ENCODE measurements at places on chromosomes 2 and 18.

GRCh38 chr2:232231554-232231953, 147.0 kb upstream of the ALPP start:
- no peak for DNase-seq

DNA sequence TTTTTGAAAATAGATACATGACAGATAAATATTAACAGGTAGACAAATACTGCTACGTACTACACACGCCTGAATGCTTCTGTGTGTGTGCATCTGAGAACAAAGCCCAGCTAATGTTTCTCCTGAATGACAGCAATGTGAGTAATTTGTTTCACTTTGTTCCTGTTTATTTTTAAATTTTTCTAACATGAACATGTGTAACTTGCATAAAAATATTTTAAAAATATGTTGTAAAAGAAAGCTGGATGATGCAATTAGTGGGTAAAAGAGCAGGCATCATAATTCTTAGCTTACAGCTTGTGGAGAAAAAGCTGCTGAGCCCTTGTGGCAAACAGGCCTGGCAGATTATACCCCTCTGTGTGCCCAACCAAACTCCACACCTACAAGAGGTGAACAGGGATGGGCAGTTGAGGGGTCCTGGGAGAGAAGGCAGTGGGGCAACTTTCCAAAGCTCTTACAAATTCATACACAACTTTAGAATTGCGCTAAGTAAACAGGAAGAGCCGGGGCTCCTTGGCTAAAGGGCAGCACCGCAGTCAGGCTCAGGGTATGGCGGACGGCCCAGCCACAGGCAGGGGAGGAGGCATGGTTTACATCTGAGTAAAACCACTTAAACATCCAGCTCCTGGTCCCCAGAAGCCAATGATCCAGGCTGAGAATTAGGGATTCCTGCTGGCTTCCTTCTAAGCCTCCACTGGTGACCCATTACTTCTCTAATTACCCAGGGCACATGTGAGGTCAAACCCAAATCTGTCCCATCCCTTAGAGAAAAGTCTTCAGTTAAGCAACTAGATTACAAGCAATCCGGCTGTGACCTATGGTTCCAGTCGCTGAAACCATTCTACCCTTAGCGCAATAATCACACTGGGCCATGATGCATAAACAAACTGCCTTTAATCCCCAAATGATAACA, 14.0 kb downstream of the PXDN start:
- no peak for DNase-seq

DNA sequence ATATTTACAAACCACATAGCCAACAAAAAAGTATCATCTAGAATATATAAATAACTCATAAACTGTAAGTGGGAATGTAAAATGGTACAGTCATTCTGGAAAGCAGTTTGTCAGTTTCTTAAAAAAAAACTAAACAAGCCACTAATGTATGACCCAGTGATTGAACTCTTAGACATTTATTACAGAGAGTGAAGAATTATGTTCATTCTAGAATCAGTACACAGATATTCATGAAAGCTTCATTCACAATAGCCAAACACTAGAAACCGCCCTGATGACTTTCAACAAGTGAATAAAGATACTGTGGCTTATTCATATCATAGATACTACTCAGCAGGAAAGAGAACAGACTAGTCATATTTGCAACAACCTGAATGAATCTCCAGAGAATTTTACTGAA, 1541.5 kb downstream of the LRP1B start:
- no peak for DNase-seq

DNA sequence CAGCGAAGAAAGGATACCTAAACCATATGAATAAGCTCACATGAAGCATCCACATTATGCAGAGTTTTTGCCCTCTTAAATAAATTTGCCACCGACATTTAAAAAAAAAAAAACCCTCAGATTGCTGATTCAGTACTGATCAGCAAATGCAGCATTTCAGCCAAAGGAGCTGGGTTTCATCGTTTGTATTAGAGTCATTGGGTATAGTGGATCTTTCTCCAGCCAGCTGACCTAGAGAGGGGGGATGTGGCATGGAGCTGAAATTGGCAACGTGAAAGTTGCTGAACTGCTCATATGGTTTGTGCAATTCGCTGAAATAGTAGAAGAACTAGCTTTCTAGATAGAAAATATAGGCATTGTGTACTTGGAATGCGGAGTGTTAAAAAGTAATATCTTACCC, 73.5 kb upstream of the ZNF397 start:
- DNase-seq: no peak

DNA sequence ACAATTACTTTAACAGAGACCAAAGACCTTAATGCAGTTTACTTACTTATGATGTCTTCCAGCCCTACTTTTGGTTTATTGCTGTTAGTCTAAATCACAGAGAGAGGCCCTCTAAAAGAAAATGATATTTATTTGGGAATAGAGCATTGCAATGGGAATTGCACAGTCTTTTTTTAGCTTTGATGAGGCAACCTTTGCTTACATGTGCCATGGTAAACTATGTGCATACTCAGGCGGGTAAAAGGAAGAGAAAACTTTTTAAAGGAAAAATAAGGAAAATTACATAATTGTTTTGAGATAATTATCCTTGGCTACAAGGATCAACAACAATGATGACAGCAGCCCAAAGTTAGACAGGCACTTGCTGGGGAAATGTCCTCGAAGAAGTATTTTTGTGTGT, 78.6 kb downstream of the EFEMP1 start:
- DNase-seq: no peak

- DNase-seq: no peak
These were observed 30.0 kb downstream of the MRPL35 start for GRCh38 chr2:86229221-86229620.

- DNase-seq: peak; percentile 6
These were observed at the start of gene VWC2L for GRCh38 chr2:214410918-214411554. TSS of gene VWC2L (plus strand) at chr2:214411054. CDS start at chr2:214414194, 3,140 bp downstream.

- no peak for DNase-seq
These were observed 163.6 kb downstream of the PRKCE start for GRCh38 chr2:45814951-45815621.

DNA sequence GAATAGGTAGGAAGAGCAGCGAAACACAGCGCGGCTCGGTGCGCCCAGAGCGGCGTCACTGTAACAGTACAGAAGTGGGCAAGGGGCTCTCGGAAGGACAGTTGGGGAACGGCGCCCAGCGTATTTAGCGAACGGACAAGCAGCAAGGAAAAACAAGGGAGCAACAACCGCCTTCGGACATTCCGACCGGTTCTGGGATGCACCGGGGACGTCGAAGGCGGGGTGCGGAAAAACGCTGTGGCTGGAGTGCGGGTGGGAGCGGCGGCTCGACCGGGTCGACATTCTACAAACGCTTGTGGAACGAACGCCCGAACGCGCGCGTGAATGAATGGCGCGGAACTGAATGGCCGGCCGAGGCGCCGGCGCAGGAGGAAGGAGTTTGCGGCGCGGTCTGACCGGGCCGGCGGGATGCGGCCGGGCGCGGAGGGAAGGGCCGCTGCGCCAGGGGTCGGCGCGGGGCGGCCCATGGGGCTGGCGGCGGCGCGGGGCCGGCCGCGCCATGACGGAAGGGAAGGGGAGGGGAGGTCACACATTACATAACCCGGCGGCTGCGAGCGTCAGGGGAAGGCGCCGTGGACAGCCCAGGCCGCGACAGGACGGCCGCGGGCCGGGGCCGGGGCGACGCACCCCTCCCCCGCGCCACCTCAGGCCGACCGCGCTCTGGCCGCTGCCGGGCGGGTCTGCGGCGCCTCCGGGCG, 605 bp downstream of the REV1 start:
- peak; percentile 14 for DNase-seq

DNA sequence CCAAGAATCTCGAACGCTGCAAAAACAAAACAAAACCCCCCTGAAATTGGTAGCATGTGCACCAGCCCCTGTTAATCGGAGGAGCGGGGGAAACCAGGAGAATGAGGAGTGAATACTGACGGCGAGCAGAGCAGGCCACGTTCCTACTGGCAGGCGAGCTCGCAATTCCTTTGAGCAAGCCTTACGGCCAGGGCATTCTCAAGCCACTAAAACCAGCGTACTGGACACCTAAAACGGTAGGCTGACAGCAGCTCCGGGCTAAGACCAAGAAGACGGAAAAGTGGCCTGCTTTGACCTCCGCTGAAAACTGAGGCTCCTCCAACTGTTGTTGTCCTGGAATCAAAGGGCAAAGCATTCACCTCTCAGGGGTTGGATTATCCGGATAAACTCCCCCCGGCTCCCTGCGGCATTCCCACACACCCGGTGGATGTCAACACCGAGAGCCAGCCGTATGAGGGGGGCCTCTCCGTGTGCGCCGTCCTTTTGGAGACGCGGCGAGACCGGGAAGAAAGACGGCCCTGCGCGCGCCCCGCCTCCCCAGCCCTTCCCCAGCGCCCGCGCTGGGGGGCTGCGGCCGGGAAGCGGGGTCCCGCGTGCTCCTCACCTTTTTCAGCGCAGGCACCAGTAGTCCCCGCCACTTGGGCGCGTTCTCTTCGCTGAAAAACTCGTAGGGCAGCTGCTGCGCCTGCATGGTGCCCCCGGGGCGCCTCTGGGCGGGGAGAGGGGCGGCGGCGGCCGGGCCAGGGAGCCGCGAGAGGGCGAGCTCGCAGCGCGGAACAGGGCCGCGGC, 925 bp downstream of the SOS1 start:
- DNase-seq: peak; percentile 43

GRCh38 chr2:13667415-13667757, 950.6 kb downstream of the TRIB2 start:
- no peak for DNase-seq

- DNase-seq: no peak
These were observed at the start of gene SPP2 for GRCh38 chr2:234050455-234051135. TSS of gene SPP2 (plus strand) at chr2:234050702. CDS start at chr2:234050787, 85 bp downstream.

DNA sequence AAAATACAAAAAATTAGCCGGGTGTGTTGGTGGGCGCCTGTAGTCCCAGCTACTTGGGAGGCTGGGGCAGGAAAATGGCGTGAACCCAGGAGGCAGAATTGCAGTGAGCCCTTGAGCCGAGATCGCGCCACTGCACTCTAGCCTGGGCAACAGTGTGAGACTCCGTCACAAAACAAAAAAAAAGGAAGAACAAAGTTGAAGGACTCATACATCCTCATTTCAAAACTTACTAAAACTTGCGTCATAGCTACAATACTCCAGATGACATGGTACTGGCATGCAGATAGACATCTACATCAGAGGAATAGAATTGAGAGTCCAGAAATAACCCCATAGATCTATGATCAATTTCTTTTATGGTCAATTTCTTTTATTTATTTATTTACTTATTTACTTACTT, 13.6 kb upstream of the CYP27C1 start:
- no peak for DNase-seq

DNA sequence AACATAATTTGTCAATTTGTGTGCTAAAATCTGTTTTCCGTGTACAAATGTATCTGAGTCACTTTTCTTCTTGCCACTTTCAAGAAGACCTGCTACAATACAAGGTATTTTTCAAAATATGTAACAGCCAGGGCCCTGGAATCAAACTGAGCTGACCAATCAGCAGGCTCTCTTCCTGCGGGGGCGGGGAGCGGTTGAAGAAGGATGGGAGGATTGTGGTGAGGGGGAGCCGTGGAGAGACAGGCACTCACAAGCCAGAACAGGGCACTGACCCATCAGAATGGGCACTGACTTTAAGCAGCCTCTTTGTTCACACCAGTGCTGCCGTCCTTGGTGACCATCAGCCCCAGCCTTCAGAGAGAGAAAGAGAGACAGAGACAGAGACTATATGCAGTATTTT, 40.6 kb upstream of the CCNYL1 start:
- no peak for DNase-seq

GRCh38 chr2:230920167-230920566, 4.9 kb downstream of the GPR55 start:
- no peak for DNase-seq

GRCh38 chr2:36487947-36488346, 110.0 kb downstream of the FEZ2 start:
- no peak for DNase-seq

- DNase-seq: no peak
These were observed 61.9 kb downstream of the AQP4 start for GRCh38 chr18:26803643-26804042.

DNA sequence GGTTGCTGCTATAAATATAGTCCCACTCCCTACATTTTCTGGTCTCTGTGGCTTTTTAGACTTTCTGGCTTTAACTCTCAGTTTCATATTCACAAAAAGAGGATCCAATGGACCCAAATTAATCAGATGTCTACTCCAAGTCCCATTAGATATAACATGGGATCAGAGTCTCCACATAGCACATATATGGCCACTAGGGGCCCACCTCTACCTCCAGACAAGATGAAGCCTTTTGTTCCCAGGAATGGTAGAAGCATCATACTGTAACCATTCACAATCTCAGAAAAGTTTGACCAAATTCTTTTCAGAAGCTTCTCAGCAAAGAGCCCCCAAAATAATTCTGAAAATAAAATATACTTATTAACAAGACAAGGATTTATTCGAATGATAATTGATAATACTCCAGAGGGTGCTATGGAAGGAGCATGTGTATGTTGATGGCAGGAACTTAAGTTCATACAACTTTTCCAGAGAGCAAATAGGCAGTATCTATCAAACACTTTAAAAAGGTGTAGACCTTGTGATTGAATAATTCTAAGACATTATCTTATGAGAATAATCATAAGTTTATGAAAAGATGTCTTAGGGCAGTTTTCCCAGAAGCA, 382.3 kb upstream of the CRIM1 start:
- DNase-seq: no peak

DNA sequence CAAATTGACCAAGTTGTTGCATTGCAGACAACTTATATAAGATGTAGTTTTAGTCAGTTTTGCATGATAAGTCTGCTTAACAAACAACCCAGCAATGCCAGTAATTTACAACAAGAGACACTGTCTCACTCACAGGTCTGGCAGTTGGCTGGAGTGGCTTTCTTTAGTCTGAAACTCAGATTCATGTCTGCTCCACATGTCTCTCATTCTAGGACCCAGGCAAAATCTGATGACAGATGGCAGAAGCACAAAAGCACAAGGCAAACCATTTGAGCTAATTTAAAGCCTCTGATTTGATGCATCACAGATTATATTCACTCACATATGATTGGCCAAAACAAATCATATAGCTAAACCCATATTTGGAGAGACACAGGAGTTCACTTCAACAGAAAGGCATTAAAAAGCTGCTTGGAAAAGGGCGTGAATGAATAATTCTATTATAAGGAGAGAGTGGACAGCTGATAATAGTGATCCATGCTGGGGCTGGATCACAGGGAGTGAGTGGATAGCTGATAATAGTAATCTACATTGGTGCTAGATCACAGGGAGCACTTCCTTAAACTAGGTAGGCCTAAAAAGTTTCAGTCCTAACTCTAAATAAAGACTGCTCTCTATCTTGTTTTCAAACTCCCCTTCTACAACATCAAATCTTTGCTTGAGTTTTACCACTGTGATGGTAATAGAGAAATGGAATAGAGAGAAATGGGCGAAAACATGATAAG, 593.2 kb upstream of the ZNF804A start:
- DNase-seq: no peak

All from stimulated activated CD8-positive, alpha-beta memory T cell treated with anti-CD3 and anti-CD28 coated beads, Interleukin-2, amount 100 ng/mL, for 48 hours (primary cell).